ENCODE measurements at places on chromosomes 7 and 10. TPM values are rescaled to one million over a fixed set of nuclear protein-coding genes. Genes with fewer than 3 reads are reported as not detected.
A peak's percentile ranks its signal among the peaks of the same experiment; 100 is the strongest.

- DNase-seq, result no peak
These were observed 50.8 kb downstream of the SUFU start for GRCh38 chr10:102554531-102554930.

- no peak for DNase-seq
These were observed 95.0 kb downstream of the FAM53B start for GRCh38 chr10:124649214-124649613.

Gene GPR141
- total RNA-seq, result not detected

Gene PRSS37
- not detected for total RNA-seq

Gene OR2A42
- not detected for total RNA-seq

Gene INHBA
- 8.9 TPM for total RNA-seq

DNA sequence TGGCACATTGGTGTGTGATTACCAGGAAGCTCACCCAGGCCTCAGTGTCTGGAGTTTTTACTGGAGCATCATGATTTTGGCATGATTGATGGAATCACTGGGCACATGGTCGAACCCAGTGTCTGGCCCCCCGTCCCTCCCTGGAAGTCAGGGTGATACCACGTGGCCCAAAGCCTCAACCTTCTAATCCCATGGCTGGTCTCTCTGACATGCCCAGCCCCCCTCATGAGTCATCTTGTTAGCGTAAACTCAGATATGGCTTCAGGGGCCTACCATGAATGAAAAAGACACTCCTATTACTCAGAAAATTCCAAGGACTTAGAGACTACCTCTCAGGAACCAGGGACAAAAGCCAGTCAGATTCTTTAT lies 109.3 kb downstream of the GRK5 start:
- peak; percentile 53 for DNase-seq

- DNase-seq, result no peak
These were observed 471.9 kb upstream of the PODXL start for GRCh38 chr7:132028144-132028920.

GRCh38 chr10:80924063-80924952 lies 386.6 kb downstream of the SH2D4B start:
- no peak for DNase-seq

Gene WIPF3
- total RNA-seq, result 0.36 TPM

Gene FAM131B
- total RNA-seq, result 1.5 TPM

Gene ZP3
- 4.7 TPM for total RNA-seq

Gene POM121
- total RNA-seq, result 9.8 TPM

DNA sequence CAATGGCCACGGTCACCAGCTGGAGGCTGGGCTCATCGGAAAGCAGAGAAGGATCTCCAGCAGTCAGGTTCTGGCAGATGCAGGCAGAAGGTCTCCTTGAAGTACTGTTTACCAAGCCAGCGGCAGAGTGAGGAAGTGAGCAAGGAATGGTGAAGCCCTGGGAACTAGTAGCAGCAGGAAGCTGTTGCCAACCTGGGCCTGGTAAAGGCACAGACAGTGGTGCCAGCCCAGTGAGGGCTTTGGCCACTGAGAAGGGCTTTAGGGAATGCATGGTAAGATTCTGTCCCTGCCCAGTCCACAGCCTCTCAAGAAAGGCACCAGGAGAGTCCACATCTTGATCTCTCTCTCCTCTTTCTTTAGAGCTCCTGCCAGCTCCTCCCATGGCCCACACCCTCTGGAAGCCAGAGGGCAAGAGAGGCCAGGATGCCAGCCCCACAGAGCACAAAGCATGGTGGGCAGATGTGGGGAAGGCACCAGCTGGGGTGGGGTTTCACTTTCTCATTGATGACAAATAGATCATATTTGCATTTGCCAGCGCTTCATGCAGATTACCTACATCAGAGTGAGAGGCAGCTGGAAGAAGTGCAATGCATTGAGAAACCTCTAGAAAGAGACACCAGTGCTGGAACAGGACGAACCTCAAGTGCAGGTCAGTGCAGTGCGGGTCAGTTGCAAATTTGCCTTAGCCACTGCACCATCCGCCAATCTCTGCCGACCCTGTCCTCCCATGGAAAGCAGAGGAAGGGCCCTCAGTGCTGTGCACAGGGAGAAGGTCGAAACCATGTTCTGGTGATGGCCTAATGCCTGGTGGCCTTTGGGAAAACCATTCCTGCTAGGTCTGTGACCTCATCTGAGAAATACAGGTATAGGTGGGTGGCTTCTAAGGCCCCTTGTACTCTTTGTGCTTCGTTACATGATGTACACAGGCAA lies 667.8 kb upstream of the MKI67 start:
- no peak for DNase-seq

- DNase-seq, result no peak
These were observed 301.0 kb downstream of the SORCS1 start for GRCh38 chr10:106863549-106863948.

DNA sequence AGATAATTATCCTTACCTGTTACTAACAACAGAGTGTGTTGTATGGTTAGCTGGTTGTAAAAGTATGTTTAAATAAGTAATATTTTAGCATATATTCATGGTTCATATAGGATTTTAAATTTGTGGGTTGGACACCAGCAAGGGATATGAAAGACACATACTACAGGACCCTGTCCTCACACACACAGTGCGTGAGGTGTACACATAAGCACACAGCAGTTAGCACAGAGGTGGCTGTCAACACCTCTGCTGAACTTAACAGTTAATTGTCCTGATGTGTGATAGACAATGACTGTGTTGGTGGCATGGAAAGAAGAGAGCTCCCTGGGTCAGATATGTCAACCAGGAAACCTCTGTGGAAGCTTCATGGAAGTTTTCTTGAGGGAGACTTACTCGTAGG lies 23.3 kb upstream of the NUP42 start:
- no peak for DNase-seq

Gene AMPH
- total RNA-seq, result 0.07 TPM

Gene CDK13
- 36.0 TPM for total RNA-seq

Gene SLC13A1
- total RNA-seq, result not detected

Gene LRMDA
- total RNA-seq, result 0.75 TPM

DNA sequence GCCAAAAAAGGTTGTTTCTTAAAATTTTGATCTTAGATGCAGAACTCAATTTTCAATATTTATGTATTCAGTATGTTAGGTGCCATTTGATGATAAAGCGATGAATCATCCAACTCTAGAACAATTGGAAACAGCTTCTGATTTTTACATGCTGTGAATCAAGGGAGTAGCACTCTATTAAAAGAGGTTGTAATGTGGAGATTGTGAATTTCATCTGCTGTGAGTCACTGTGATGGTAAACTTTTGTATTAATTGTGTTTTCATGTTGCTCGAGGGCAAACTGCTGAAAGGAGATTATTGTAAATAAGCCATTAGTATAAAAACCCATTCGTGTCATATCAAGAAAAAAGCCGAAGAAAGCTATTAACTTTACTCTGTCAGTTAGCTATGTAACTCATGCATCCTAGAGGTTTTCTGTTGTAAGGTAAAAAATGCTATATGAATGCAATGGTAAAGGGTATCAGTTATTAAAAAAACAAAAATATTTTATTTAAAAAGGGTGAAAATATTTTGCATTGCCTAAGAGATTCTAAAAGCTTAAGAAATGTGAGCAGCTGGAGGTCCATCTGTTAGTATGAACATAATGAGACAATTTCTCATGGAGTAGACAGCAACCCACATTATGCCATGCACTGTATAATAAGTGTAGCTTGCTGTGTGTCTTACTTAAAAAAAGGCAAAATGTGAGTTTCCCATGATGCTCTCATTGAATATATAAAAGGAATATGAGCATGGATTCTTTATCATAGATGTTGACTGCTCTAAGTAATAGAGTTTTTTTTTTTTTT lies 511.0 kb upstream of the PCDH15 start:
- DNase-seq, result no peak

Gene NEBL
- total RNA-seq, result 4.6 TPM

DNA sequence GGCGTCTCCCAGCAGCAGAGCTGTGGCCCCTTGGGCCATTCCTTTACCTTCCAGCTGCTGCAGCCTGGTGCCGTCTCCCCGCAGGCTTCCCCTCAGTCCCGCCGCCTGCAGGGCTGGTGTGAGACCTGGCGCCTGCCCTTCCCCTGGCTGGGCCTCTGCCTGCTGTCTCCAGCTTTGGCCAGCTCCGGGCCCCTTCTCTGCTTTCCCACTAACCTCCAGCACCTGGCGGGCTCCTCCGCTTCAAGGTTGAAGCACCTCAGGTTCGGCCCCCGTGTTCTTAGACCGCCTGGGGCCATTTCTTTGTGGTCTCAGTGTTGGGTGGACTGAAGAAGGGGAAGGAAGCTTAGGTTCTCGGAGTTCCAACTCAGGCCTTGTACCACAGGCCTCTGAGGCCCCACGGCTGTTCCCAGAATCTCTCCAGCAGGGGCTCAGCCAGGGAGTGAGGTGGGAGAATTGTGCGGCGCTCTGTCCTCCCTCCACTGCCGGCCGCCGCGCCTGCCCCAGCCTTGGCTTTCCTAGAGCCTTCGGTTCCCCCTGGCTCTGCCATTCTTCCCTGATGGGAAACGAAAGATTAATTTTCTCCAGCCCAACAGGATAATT lies 30.3 kb downstream of the GBX1 start:
- DNase-seq, result no peak

- DNase-seq, result no peak
These were observed 10.8 kb upstream of the NRP1 start for GRCh38 chr10:33345236-33345635.

- DNase-seq, result no peak
These were observed 121.1 kb upstream of the ZEB1 start for GRCh38 chr10:31197886-31198285.

DNA sequence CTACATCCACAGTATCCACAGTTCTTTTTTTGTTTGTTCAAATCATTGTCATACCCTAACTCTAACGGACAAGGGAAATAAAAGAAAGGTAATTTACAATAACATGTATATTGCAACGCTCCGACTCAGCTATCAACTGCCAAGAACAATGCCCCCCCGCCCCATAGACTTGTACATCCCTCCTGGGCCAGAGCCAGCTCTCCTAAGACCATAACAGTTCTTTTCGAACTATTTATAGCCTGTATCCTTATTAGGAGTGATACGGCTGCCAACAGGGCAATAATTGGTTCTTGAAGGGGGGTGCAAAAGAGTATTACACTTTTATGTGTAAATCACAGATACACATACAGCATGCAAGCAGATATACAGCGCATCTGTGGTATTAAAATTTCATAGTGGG lies 495.7 kb downstream of the GALNT17 start:
- no peak for DNase-seq

DNA sequence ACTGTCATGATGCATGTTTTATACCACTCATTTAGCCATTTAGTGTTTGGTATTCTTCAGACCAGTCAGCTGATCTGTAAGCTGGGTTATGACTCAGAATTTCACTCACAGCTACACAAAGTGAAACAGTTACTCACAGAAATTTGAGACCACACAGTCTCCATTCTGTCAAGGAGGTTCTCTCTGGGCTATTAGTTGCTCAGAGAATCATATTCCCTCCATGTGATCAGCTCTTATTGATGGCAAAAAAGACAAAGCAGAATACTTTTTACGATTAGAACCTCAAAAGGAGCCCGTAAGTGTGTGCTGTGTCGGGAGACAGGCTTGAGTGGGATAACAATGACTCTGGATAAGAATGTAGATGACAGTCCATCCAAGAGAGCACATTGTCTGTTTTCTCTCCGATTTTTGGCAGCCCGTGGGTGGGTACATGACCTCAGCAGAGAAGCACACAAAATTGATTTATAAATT lies 277.6 kb upstream of the SORCS1 start:
- peak; percentile 56 for DNase-seq

Gene GTF2IRD1
- total RNA-seq, result 28.0 TPM

Gene COA1
- 74.7 TPM for total RNA-seq

Gene ADCY1
- total RNA-seq, result 0.51 TPM

DNA sequence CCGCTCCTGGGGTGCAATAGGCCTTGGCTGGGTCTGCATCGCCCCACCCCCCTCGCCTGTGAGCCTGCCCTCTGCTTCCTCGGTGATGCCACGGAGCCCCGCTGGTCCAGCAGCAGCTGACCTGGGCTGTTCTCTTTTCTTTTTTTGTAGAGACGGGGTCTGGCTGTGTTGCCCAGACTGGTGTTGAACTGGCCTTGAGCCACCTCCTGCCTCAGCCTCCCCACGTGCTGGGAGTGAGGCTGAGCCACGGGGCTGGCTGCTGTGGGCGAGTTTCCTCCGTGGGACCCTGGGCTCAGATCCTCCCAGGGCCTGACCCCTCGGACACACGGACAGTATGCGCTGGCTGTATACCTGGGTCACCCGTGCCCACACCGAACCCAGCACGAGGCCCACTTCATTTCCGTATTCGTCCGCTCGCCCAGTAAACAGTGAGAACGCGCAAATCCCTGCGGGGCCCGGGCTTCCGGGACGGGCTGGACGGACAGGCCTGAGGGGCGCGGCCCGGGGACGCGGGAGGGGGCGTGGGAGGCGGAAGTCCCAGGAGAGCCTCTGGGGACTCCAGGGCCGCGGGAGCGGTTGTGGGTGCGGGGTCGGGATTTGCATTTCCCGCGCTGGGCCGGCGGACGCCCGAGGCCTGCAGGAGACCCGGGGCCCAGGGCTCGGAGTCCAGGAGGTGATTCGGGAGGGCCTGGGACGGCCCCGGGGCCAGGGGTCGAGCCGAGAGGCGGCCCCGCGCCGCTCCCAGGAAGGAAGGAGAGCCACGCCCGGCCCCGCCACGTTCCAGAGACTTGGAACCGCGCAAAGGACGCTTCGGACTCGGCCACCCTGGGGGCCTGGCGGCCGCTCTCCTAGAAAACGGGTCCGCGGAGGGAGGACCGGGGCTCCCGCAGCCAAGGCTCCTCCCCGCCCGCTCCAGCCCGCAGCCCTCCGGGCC lies 57.7 kb upstream of the DNAJB6 start:
- DNase-seq, result no peak
